ENCODE measurements at places on chromosomes 7 and 10. TPM values are rescaled to one million over a fixed set of nuclear protein-coding genes. Genes with fewer than 3 reads are reported as not detected.

The PDZD7 gene
- 2.1 TPM for total RNA-seq

The VIM gene
- total RNA-seq, result 1,950 TPM

The CCDC126 gene
- total RNA-seq, result 34.6 TPM

The PRR15 gene
- total RNA-seq, result not detected

The RINT1 gene
- total RNA-seq, result 30.0 TPM

The TMEM273 gene
- 11.9 TPM for total RNA-seq

The PLEKHS1 gene
- 0.77 TPM for total RNA-seq

The CFAP46 gene
- 7.5 TPM for total RNA-seq

The CLDN4 gene
- total RNA-seq, result 15.8 TPM

The LIPM gene
- total RNA-seq, result not detected

The PRKAR2B gene
- 45.9 TPM for total RNA-seq

The IDI1 gene
- total RNA-seq, result 72.8 TPM

The KLLN gene
- total RNA-seq, result 0.55 TPM

The ASAH2 gene
- 1.5 TPM for total RNA-seq

The LAMB4 gene
- total RNA-seq, result 3.7 TPM
